ENCODE measurements at places on chromosomes 3 and 15.

DNA sequence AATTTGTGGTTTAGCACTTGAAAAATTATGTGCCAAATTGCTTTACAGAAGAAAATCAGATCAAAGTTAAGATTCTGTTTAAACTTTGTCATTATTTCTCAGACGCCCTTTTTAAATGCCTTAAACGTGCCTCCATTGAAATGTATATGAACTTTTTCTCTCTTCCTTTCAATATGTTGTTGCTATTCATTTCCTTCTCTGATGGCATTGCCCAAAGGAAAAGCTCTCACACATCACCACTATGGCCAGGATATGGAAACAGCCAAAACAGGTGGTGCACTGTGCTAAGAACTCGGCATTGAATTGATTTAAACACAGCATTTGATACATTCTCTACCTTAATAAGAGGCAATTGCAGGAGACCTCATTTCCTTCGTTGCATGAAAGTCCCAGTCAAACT, 35.7 kb upstream of the NR2F2 start:
- no peak for DNase-seq

DNA sequence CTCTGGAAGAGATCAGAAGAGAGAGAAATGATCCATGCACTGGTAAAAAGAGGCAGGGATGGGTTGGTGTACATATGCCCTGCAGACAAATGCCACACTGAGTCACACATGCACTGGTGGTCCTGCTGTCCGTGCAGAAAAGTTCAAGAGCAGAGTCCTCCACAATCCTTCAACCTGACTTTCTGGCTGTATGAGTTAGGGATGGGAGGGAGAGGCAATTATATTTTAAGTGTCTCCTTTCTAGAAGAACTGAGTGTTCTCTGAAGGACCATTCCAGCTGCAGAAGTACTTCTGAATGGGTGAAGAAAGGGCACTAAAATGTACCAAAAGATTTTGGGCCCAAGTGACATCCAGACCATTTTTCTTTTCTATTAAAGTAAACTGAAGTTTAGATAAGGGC, 26.4 kb downstream of the TMEM39A start:
- no peak for DNase-seq

DNA sequence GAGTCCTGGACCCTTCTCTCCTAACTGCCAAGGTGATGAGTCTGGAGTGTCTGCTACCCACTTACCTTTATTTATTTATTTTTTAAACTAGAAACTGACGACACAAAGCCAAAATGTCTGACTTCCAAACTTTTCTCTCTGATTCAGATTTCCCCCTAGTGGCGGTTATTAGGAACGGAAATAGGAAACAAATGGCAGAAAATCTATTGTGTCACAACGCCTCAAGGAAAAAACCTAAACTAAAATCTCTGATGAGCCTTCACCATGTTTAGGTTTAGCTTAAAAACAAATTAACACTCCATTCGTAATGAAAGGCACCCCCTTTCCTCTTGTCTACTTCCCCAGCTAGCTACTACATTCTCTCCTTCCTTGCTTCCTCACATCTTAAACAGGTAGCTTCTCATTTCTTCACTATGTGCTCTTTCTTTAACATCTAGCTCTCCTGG, 94.0 kb upstream of the MEX3B start:
- no peak for DNase-seq

DNA sequence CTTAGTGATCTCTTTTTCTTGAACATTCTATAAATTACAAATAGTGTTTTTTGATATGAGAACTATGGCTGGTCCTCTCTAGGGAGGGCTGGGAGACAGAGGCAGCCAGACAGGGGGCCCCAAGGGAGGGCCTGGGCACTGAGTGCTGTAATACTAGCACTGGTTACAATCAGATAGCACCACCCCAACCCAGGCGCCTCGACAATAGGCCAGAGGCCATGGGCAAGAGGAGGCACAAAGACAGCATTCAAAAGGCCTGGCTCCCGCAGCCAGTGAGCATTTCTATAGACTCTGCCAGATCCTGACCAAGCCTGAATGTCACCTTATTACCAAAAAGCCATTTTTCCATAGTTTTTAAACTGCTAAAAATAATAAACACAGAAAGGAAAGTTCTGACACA, 158.5 kb downstream of the THRB start:
- no peak for DNase-seq

GRCh38 chr15:71707230-71708050, 102.9 kb upstream of the NR2E3 start:
- no peak for DNase-seq

- DNase-seq = no peak
These were observed 9.1 kb downstream of the PLA2G4F start for GRCh38 chr15:42147431-42147735.

GRCh38 chr3:177286034-177286433, 88.8 kb upstream of the TBL1XR1 start:
- DNase-seq = no peak

GRCh38 chr3:131551761-131552160, 49.0 kb upstream of the MRPL3 start:
- no peak for DNase-seq

- no peak for DNase-seq
These were observed 40.5 kb downstream of the COL8A1 start for GRCh38 chr3:99678896-99679295.

DNA sequence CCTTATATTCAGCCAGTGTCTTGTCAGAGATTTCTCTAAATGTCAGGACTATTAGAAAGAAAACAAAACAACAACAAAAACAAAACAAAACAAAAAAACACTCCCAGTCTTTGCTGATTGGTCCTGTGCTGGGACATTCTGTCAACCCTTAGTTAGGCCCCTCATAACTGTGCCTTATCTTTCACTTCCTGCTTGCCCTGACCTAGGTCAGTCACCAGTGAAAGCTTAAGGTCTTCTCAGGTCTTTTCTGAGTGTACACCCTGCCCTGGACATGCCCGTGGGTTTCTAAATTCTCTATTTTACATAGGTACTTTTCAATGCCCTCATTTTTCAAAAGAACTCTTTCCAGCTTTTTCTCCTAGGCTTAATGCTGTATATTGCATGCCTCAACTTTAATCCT, 454.1 kb downstream of the GRM7 start:
- no peak for DNase-seq

- no peak for DNase-seq
These were observed 101.0 kb upstream of the THBS1 start for GRCh38 chr15:39479911-39480310.

DNA sequence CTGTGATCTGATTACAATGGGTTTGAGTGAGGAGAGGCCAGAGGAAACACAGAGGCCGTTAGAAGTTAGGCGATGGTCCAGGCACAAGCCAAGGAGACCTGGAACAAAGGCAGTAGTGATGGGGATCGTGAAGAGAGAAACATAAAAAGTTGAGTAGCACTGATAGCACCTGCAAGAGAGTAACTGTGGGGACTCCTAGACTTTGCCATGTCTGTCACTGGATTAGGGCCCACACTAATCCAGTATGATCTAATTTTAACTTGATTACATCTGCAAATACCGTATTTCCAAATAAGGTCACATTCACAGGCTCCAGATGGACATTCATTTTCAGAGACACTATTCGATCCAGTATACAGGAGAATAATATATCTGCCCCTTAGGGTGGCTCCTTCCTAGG, 144.7 kb downstream of the RAB11A start:
- DNase-seq = no peak

DNA sequence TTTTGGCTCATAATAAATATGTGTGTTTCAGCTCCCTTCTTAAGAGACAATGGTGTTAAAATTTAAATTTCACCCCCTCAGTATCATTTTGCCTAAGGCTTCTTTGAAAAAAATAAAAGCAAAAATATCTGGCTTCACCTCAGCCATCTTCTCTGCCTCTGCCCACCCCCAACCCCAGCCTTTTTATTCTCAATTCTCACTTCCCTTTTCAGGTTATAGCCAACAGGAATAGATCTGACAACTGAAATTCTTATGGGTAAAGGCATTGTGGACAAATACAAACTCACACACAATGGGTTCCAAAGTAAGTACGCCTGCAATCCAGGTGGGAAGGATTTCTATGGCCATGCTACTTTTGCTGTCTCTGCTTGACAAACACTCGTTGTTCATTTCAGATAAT, 399.0 kb upstream of the ARRDC4 start:
- DNase-seq = no peak

GRCh38 chr15:88428805-88429605, 38.2 kb downstream of the MRPL46 start:
- peak; percentile 53 for DNase-seq

DNA sequence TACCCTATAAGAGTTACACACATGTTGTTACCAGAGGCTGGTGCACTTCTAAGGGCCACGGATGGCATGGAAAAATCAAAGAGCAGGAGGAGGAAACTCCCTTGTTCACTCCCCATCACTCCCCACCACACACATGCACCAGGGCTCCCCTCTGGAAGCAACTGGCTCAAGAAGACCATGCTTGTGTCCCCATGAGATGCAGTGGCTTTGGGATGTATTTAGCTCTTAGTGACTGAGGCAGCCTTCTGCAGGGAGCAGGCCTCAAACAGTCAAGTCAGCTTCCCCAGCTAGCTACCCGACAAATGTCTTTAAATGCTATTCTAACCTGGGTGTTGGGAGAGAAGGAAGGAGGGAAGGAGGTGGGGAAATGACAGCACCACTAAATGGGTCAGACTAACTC, 32.9 kb upstream of the RAD18 start:
- DNase-seq = no peak

DNA sequence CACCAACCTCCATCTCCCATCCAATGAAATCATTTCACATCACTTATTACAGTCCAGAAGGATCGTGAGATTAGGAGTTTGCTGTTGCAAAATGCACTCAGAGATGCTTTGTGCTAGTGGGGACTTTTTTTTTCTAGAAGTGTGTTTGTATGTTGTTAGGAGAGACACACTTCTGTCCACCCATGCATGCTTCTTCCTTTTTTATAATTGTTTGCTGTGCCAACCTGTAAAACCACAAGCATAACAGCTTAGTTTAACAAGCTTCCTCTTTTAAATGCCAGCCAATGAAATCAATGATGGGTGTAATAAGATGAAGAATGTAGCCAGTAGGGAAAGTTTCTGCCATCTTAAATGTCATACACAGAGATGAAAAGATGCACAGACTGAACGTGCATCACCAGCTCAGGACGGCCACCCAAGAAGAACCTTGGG, 305.6 kb upstream of the STT3B start:
- no peak for DNase-seq

DNA sequence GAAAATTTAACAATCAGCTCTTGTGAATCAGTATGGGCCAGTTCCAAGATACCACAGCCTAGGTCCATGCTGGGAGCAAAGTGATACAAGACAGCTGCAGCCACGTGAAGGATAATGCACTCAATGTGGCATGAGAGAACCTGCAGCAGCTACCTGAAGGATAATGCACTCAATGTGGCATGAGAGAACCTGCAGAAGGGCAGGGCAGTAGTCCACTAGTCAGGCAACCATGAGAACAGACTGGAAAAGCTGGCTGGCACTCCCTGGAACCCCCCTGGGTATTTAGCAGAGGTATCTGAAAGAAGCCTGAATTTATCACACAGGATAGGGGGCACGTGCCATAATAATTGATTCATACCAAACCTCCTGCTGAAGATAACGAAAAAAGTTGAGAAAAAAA, 237.6 kb downstream of the ATP8B4 start:
- DNase-seq = no peak

- DNase-seq = no peak
These were observed 195.6 kb downstream of the TCF12 start for GRCh38 chr15:57114070-57114469.

GRCh38 chr15:85690561-85691231, 104.0 kb downstream of the KLHL25 start:
- DNase-seq = no peak

DNA sequence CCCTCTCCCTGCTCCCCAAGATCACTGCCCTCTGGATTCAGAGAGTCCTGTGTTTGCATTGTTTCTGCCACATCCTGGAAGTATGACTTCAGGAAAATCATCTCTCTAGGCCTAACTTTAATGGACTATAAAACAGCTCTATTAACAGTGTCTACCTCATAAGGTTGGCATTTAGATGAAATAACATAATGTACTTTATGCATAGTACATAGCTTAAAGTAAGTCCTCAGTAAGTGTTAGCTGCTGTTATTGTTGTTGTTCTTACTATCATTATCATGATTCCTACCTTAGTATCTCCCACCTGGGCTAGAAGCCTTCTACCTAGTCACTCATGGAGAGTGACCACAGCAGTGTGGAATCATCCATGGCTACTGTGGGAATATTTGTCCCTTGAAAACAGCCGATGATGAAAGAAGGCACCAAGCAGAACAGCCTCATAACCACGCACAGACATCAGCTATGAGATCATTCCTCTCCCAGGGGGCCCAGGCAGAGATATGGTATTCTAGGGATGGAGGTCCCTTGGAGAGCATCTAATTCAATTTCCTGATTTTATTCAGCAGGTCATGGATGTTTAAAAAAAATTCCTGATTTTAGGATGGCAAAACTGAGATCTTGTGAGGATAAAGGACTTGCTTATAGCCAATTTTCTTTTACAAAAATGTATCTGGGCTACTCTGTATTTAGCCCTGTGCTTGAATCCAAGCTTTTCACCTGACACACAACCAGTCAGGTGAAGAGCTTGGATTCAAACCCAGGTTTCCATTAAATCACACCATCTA, 1.9 kb downstream of the FSD2 start:
- DNase-seq = no peak

GRCh38 chr15:74202452-74203401, at the start of gene STRA6:
STRA6 (minus strand) TSS chr15:74202787; CDS start chr15:74202267, 520 bp downstream.
- peak; percentile 83 for DNase-seq

DNA sequence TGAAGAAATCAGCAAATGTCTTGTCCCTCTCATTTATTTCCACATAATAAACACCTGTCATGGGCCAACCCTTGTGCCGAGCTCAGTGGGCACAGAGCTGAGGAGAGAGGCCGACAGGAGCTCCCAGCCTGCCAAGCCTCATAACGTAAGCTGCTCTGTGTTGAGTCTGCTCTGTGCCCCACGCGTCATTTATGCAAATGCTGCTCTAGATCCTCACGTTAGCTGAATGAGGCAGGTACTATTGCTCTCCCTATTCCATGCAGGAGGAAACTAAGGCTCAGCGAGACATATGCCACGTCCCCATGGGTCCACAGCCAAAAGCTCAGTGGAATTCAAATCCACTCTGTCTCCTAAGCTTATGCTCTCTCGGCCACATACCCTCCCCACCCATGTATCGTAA, 41.5 kb downstream of the EFCAB12 start:
- no peak for DNase-seq

- no peak for DNase-seq
These were observed 199.2 kb downstream of the CACNA2D3 start for GRCh38 chr3:54321520-54321919.

DNA sequence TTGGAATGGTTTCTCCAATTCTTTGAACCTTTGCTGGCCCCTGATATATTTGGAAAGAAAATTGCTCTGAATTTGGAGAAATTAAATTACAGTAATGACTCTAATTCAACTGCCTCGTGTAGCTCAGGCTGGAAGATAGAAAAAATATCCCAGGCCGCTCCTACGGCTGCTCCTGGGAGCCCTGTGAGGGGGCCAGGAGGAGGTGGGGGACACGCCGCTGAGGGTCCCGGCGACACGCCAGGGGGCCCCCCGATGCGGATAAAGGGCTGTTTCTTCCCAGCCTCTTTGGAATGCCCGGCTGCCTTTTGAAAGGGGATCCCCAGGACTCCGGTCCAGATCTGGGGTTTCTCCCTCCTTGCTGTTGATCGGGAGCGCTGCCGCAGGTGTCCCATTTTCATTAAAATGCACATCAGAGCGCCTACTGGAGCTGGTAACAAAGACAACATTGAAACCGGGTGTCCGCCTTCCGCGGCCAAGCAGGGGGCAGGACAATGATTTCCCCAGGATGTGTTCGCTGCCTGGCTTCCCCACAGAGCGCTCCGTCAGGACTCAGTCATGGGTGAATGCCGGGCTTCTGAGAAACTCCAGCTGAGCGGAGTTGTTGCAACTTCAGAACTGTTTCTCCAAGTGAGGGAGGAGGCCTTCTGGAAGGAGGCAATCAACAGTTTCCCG, 200.1 kb upstream of the KBTBD8 start:
- no peak for DNase-seq
